Activated CD4-positive, alpha-beta T cell treated with anti-CD3 and anti-CD28 coated beads, Interleukin-2, Interleukin-4, amounts not matched to agents 100 ng/mL and 50 ng/mL, durations not matched to agents 16 hours and 8 hours (primary cell): ENCODE measurements at places on chromosomes 3 and 15.

DNA sequence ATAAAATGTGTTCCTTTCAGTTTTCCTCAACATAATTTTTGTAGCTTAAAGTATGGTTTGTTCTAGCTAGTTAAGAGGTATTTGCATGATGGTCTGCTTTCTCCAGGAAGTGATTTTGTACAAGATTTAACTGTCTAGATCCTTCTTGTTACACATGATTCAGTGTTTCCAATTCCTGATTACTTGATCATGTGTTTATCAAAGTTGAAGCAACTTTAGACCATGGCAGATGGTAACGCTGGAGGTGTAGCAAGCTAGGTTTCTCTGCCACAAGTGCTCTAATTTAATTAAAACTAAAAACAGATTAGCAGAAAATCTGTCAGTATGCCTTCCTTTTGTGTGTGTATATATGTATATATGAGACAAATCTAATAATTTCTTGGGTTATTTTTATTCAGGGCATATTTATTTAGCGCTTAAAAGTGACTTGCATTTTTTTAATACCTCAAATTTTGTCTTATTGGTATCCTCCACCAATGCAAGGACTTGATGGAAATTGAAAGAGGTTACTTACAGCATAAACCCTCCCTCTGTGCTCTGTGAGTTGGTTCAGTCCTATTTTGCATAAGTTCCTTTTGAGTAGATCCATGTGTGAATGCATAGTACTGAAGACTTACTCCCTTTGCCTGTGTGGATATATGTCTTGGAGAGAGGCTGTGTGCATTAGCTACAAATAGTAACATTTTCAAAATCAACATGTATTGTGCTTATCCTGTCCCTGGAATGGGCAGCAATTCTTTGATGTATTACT is 157.3 kb upstream of the CGNL1 start:
- no peak for DNase-seq

- no peak for DNase-seq
Observed at GRCh38 chr3:194440756-194441155, 41.7 kb upstream of the GP5 start.

GRCh38 chr3:107679921-107680320 is 157.2 kb downstream of the BBX start:
- no peak for DNase-seq

DNA sequence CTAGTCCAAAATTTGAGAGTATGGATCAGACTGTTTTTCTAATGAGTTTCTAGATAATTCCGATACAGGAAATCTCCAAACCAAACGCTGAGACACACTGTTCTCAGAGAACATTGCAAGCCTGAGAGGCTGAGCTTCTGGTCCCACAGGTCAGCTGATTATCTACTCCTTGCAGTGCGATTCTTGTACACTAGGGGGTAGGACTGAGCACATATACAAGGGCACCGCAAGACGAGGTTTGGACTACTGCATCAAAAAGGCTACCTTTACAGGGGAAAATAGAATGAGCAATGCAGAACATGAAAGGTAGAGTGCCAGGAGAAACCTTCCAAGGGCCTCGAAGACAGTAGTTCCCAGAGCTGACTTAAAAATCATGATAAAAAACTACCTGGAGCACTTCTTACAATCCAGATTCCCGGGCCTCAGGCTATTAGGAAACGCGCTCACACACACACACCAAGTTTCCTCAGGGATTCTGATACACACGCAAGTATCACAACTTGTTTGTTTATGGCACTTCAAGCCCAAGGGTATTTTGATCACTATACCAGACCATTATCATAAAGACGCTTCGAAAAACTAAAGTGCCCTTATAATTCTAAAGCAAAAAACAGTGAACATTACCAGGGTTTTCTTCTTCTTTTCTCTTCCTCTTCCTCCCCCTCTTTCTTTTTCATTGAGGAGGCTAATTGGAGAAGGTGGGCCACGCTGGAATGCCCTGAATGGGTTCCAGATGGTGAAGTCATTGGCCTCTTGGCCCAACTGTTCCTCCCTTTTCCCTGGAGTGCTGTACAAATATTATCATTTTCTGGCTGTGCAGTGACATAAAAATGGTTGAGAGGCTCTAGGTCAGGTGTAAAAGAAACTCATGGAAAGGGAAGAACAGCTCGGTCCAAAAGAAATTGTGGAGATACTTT is 61.8 kb downstream of the SLC12A8 start:
- peak; percentile 75 for DNase-seq

DNA sequence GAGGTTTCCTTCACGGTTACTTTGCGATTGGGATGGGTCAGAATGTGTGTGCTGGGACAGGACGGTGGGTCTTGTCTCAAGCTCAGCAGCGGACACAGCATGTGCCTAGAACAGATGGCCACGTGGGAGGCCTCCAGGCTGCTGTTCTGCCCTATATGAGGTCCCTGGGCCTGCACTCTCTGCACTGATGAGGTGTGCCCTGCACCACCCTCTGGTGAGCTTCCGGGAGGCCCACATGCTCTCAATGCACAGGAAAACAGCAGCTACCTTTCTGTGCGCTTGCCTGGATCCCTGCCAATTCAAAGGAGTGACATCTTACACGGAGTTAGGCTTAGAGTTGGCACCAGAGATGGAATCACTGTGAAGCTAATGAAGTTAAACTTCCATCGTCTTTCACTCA is 59.8 kb downstream of the BOC start:
- no peak for DNase-seq

DNA sequence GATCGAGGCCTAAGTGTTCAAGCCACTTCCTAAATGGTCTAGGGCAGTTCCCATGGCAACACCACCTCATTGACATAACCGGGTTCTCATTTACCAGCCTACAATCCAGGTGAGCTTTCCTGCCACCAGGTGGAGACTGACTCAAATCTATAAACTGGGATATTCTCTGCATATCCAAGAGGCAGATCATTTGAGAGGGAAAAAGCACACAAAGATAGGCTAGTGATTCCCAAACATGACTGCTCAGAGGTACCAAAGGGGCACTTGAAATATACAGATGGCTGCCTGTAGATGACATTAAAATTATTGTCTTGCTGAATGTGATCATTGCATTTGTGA is 141.3 kb upstream of the PROK2 start:
- DNase-seq = peak; percentile 9

DNA sequence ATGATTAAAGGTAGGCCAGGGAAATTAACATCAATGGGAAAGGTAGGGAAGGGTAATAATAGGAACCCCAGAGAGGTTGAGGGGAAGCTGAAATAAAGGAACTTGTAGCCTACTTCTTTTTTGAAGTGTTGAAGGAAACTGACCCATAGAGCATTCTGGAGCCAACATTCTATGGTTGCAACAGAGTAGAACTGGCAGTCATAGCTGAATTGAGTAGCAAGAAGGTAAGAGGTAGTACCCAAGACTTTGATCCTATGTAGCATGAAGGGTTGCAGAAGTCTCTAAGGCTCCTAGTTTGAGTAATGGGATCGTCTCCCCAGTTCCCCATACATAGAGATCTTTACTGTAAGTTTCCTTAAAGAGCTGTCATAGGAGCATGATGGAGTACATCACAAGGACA is 7.4 kb upstream of the ZNF774 start:
- DNase-seq = no peak

- DNase-seq = no peak
Observed at GRCh38 chr3:57354768-57355167, 62.3 kb upstream of the ASB14 start.

- DNase-seq = no peak
Observed at GRCh38 chr15:68332266-68332665, 54.7 kb downstream of the FEM1B start.

GRCh38 chr15:65518633-65519285 is 1.3 kb upstream of the DPP8 start:
- DNase-seq = no peak

DNA sequence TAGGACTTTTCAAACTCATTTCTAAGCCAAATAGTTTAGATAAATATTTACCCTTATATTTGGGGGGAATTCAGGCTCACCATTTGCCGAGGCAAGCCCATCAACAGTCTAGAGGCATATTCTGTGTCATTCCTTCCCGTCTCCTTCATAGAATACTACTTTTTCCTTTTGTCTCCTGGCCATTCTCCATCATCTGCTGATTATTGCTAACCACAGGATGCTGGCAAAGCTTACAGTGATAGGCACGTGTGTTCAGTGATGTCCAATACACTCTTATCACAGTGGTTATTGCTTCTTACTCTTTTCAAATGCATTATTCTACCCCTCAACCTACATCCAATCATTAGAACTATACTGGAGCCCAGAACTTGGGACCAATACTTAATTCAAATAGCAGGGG is 130.6 kb upstream of the ZBED2 start:
- no peak for DNase-seq

- DNase-seq = no peak
Observed at GRCh38 chr3:134447351-134447750, 38.4 kb downstream of the ANAPC13 start.

- DNase-seq = no peak
Observed at GRCh38 chr3:32443478-32443877, 51.8 kb downstream of the CMTM7 start.

DNA sequence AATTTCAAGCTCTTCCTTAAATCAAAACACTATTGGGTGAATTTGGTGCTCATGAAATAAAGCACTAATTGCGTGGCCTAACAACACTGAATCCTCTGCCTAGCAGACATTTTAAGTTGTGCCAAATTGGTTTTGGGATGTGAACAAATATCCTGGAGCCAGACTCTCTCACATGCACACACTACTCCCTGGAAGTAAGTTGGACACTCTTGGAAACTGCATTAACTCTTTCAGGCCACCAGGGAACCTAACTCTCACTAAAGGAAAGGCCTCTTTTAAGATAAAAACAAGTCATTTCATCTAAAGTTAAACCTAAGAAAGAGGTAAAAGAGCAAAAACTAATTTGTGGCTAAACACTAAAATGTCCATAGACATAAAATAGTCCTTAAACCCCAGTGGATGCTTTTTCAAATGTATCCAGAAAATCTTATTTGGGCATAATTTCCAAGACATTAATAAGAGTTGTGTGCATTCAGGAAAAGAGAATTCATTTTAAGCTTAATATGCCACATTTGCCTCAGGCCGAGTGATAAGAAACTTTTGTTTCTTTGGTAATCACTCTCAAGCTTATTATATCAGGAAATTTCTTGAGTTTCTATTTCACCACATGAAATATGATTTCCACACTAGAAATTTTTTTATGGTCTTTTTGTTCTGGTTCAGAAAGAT is 61.8 kb downstream of the ZBTB20 start:
- no peak for DNase-seq

- no peak for DNase-seq
Observed at GRCh38 chr15:58311556-58311955, 120.2 kb upstream of the LIPC start.

DNA sequence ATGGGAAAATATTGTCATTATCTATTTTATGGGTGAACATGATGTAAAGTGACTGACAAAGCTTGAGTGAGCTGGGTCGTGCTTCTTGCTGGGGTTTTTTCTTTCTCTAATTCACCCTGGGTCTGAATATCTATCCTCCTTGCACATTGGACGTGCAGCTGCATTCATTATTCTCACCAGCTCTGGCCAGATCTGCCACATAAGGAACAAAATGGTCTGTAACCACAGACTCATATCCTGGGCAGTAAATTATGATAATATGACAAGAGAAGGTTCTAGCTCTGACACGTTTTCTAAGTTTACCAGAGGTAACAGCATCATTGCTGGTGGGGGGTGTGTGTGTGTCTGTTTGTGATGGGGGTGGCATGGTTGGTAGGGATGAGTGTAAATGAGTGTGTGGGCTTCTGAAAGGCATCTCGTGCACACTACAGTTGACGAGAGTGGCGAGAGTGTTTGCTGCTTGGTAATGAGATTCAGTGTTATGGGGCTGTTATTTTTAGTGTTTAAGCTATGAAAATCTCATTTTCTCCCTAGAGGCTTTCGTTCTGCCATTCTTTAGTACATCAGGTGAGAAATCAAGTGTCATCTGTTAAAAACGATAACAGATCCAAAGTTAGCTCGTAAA is 418.4 kb downstream of the PDCD6IP start:
- no peak for DNase-seq

DNA sequence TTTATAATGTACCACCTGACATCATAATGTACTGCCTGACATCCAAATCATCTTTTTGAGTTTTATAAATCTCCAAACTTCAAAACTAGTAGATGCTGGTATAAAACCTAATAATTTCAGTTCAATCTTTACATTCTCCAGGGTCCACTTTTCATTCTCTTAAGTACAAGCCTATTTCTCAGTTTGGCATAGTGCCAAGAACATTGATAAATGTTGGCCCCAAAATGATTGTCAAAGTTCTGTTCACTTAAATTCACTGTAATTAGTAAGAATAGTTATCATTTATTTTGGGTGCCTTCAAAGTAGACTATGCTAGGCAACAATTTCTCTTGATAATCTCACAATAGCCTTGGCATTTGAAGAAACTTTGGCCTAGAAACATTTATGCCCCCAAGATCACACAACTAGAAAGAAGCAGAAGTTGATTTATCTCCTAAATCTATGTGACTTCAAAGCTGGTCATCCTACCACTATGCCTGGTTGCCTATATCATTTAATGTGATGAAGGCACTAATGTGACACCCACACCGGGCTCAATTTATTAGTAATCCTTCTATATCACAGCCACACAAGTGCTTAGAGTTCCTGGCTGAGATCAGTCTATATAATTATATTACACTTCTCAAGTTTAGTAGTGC is 101.7 kb downstream of the ZNF609 start:
- DNase-seq = no peak

DNA sequence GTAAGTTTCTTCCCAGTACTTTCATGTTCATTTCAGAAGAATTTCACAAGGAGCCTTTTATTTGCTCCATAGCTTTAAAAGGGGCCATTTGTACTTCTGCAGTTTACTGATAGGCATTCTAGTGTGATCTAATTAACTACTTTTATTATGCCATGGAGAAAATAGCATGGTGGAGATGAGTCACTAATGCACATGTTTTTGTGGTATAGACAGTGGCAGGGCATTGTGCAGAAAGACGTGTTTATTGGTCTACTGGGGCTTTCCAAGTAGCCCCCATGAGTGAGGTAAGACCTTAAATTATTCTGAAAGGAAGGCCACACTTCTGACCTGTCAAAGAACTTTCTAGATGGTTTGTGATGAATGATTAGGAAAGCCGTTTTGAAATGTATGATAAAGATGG is 810.0 kb upstream of the NR2F2 start:
- no peak for DNase-seq

DNA sequence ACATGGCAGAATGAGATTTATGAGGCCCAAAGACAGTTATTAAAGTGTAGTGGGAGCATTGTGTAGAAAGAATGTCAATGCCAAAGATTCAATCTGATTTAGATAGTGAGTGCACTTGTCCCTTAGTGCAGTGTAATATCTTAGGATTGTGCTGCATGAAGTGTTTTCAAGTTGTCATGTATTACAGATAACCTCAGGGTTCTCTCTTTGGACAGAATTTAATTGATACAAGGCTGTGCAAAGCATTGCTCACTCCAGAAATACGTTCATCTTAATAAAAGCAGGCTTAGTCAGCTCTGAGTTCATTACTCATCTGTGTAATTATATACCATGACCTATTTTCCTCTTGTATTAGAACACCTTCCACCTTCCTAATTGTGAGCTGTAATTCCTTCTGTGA is 16.0 kb upstream of the GPR171 start:
- no peak for DNase-seq

DNA sequence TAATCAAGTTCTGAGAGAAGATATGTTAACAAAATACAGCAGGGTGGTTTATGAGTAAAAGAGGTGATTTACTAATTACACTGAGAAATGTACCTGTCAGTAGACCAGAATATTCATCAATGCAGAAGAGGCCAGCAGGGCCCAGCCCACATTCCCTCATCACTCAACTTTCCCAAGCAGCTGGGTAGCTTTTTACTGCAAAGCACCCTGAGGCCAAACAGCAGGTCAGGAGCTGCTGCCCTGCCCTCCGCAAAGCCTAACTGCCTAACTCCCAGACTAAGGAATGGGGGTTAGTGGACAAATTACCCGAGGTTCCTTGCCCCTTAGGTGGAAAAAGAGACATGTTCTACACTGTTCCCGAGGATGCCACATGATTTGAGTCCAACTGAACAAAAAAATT is 108.2 kb downstream of the TBL1XR1 start:
- DNase-seq = no peak
